ENCODE measurements at places on chromosomes 3 and 15. TPM values are rescaled to one million over a fixed set of nuclear protein-coding genes. Genes with fewer than 3 reads are reported as not detected.

DNA sequence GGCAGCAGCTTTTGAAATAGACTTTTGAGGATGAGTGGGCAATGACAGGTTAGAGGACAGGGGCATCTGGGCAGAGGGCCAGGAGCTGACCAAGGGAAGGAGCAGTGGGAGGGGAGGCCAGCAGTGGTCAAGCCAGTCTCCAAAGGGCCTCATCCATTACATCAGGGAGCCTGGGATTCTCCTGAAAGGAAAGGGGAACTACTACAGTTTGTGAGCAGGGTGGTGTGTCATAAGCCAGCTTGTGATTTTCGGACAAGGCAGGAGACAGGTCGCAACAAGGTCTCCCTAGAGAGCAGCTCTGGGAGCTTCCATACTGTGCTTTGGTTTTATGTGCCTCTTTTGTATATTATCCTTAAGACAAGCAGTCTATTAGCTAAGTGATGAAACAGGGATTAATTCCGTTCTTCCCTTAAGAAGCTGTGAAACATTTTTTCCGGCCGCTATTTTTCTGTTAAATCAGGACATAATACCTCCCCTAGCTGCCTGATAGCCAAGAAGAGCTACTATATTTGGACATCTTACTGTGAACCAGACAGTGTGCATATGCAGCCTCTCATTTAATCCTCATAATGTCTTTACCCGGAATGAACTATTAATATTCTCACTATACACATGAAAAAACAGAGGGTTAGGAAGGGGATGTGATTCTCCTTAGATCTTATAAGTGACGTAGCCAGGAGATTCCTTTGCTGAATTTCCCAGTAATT, 46.4 kb downstream of the C2CD4B start:
- DNase-seq, result no peak
- H3K4me1 ChIP-seq, result no peaks in the 10 kb centered on the region
- no peak overlapping the region for H3K4me3 ChIP-seq
- no peak overlapping the region for H3K27ac ChIP-seq

DNA sequence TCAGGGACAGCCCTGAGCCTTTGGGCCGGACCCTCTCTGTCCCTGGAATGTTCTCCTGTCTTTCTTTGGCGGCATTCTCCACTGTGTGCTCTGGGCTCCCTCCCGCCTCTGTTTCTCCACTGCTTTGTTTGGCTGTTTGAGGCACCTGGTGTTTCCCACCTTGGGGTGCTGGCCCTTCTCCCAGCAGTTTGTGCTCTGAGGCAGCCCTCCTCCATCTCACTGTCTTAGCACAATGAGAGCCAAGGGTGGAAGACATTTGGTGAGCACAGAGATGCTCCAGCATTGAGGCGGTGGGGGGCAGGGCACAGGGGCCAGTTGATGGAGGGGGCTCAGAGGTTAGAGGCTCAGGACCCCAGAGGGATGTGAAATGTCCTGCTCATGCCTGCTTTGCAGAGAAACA, 54.3 kb downstream of the RASGRF1 start:
- no peaks in the 10 kb centered on the region for H3K4me1 ChIP-seq
- DNase-seq, result no peak
- no peak overlapping the region for H3K27ac ChIP-seq
- no peaks in the 10 kb centered on the region for H3K36me3 ChIP-seq
- H3K4me3 ChIP-seq, result no peak overlapping the region

DNA sequence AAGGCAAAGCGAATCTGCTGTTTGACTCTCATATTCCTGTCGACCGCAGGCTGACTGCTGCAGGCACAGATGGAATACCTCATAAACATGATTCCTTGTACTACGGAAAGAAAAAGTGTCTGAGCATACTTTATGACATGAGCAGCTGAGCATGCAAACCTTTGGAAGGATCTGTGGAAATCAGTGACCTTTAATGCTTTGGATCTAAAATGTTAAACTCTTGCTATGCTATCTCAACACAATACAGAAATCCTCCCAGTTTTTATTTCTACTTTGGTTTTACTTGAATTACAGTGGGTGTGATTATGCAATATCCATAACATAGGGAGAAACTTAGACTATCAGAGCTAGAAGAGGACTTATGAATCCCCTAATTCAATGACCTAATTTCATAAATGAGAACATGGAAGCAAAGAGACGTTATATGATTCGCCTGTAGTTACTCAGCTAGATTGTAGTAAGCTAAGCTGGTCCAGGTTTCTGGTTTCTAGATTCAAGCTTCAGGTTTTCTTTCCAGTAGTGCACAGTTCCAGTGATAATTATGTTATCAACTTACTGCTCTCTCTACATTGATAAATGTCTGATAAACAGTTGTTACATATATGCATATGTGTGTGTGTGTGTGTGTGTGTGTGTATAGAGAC, 127.6 kb upstream of the GBE1 start:
- H3K4me3 ChIP-seq, result no peak overlapping the region
- no peaks in the 10 kb centered on the region for H3K36me3 ChIP-seq
- no peak overlapping the region for H3K27ac ChIP-seq
- H3K4me1 ChIP-seq, result no peaks in the 10 kb centered on the region
- no peaks in the 10 kb centered on the region for H3K27me3 ChIP-seq

- DNase-seq, result no peak
- H3K4me3 ChIP-seq, result no peak overlapping the region
- H3K27me3 ChIP-seq, result peaks cover 3% of the 10 kb centered on the region
- no peaks in the 10 kb centered on the region for H3K36me3 ChIP-seq
- H3K4me1 ChIP-seq, result no peaks in the 10 kb centered on the region
Observed at GRCh38 chr3:107817076-107817475, 273.8 kb downstream of the CD47 start.

- no peak overlapping the region for H3K27ac ChIP-seq
- DNase-seq, result no peak
- H3K4me3 ChIP-seq, result no peak overlapping the region
- no peaks in the 10 kb centered on the region for H3K36me3 ChIP-seq
Observed at GRCh38 chr3:123764647-123765046, 119.5 kb downstream of the MYLK start.

DNA sequence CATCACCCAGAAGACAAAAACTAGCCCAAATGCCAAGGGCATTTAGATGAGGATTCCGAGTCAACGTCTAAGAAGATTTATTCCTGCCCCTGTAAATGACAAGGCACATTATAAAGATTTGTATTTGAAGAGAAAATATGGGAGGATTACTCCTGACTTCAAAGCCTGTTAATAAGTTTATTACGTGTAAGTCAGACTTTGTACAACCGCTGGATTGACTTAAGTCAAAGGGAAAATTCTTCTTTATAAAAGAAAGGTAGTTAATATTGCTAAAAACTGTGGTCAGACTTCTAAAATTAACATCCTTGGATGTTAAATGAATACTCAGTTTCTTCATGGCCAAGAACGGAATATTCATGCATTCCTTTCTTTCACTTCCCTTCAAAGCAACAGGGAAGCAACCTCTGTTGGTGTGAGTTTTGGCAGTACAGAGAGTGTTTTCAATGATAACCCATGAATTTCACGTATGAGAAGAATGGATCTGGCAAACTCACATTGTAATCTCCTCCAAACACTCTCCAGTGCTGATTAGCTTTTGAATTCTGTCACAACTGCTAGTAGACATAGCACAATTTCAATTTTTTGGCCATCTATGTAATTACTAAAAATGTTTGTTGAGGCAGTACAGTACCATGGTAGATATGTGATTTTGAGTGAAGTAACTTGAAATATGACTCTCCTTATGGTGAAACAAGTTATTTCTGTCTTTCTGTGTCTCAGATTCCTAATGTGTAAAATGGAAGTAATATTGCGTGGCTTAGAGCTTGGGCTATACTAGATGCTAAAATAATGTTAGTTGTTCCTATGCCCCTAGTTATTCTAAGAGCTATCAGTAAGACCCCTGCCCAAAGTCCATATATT, 62.0 kb downstream of the PLD1 start:
- H3K4me3 ChIP-seq, result no peak overlapping the region
- H3K27ac ChIP-seq, result no peak overlapping the region
- DNase-seq, result no peak
- peaks cover 2% of the 10 kb centered on the region for H3K27me3 ChIP-seq
- no peaks in the 10 kb centered on the region for H3K36me3 ChIP-seq
- H3K4me1 ChIP-seq, result peaks cover 6% of the 10 kb centered on the region

GRCh38 chr15:69557020-69557706, 104.5 kb downstream of the RPLP1 start:
- H3K27ac ChIP-seq, result no peak overlapping the region
- H3K4me1 ChIP-seq, result peaks cover 9% of the 10 kb centered on the region
- H3K27me3 ChIP-seq, result no peaks in the 10 kb centered on the region
- no peak for DNase-seq
- H3K4me3 ChIP-seq, result no peak overlapping the region
- no peaks in the 10 kb centered on the region for H3K36me3 ChIP-seq

CCRL2 gene
- 3.0 TPM for total RNA-seq

GRCh38 chr15:33059184-33059583, 135.3 kb downstream of the FMN1 start:
- H3K4me3 ChIP-seq, result no peak overlapping the region
- no peaks in the 10 kb centered on the region for H3K36me3 ChIP-seq
- DNase-seq, result no peak
- H3K27ac ChIP-seq, result no peak overlapping the region

ALAS1 gene
- 17.0 TPM for total RNA-seq

GRCh38 chr3:123071146-123071545, 4.3 kb downstream of the PDIA5 start:
- no peak for DNase-seq
- H3K4me3 ChIP-seq, result no peak overlapping the region
- H3K27me3 ChIP-seq, result no peaks in the 10 kb centered on the region
- H3K27ac ChIP-seq, result no peak overlapping the region
- H3K4me1 ChIP-seq, result peaks cover 11% of the 10 kb centered on the region

NANOGP8 gene
- total RNA-seq, result not detected

DNA sequence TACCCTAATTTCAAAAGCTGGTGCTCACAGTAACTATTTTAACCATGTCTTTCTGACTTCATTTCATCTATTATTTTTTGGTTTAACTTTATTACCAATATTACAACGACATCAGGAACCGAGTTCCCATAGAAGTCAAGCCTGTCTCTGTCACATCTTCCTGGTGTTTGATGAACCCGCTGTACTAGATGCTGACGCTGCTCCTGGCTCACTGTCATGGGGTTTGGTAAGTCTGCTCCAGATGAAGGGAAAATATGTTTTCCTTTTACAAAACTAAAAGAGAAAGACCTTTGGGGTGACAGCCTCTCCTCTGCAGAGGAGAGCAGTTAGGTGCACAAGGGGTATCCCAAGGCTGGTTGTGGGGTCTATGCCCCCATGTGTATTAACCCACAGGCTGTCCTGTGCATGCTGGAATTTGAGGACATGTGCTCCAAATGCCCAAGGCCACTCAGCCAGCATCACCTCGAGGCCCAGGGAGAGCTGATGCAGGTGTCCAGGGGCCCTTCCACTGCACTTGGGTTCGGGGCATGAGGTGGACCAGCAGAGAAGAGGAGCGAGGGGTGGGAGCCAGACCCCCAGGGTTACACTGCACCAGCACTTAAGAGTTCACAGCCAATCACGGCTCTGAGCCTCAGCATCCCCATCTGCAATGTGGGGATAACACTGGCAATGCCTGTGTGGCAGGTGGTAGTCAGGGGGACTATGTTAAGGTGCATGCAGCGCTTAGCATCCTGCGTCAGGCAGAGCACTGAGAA, 62.2 kb downstream of the ATP10A start:
- no peak for DNase-seq
- H3K27ac ChIP-seq, result no peak overlapping the region
- no peaks in the 10 kb centered on the region for H3K27me3 ChIP-seq
- H3K4me3 ChIP-seq, result no peak overlapping the region
- H3K36me3 ChIP-seq, result no peaks in the 10 kb centered on the region

GRCh38 chr15:77959432-77959879, 118.1 kb downstream of the TBC1D2B start:
- no peak overlapping the region for H3K27ac ChIP-seq
- no peaks in the 10 kb centered on the region for H3K36me3 ChIP-seq
- H3K27me3 ChIP-seq, result no peaks in the 10 kb centered on the region
- peak; percentile 80 for DNase-seq
- H3K4me3 ChIP-seq, result no peak overlapping the region
- H3K4me1 ChIP-seq, result peaks cover 6% of the 10 kb centered on the region

DNA sequence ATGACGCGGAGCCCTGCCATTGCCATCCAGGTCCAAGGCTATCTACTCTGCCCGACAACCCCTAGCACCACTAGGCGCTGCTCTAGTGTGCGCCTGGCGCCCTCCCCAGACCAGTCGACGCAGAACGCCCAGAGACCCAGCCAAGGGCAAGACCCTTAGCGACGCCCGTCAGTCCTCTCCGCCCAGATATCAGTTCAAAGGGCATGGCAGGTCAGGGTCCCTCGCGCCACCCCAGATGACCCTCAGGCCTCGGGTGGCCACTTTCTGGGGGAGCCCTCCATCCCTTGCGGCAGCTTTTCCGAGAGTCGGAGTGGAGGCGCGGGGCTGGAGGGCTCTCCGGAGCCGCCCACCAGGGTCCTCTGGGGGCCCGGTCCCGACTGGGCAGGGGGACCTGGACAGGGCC, 371 bp upstream of the CLSTN2 start:
- H3K27ac ChIP-seq, result no peak overlapping the region
- no peak overlapping the region for H3K4me3 ChIP-seq
- H3K4me1 ChIP-seq, result peaks cover 7% of the 10 kb centered on the region
- H3K36me3 ChIP-seq, result no peaks in the 10 kb centered on the region
- H3K27me3 ChIP-seq, result peaks cover 19% of the 10 kb centered on the region
- DNase-seq, result no peak

DNA sequence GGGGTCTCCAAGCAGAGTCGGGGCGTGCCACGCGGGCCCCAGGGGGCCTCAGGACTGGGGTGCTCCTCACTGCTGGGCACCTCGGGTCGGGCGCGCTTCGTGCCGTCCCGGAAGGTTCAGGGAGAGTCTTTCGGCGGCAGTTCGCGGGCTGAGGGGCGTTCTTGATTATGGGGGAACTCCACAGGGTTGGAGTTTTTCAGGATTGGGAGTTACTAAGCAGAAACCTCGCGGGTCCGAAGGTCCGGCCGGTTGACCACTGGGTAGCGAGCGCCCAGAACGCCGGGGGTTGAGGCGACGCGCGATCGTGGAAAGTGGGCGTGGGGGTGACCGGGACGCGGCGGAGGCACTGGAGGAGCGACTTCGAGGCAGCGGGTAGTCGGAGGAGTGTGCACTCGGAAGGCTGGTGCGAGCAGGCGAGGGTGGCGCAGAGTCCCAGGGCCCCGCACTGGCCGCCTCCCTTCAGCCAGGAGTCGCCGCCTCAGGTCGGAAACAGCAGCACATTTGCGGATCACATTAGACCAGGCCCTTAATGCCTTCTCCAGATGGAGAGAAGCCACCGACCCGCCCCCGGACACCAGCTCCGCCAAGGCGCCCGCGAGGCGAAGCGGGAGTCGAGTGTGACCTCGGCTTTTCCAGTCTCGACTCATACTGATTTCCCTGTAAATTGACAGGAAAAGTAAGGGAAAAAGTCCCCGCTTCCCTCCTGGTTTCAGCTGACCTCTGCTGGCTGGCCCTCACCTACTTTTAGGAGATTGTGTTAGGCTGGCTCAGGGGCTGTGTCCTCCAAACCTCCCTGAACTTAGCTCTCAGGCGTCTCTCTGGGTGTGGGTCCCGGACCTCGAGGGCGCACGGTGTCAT, 685 bp downstream of the ADAMTSL3 start:
- no peaks in the 10 kb centered on the region for H3K36me3 ChIP-seq
- H3K4me3 ChIP-seq, result no peak overlapping the region
- DNase-seq, result no peak
- H3K27me3 ChIP-seq, result peaks cover 5% of the 10 kb centered on the region
- no peak overlapping the region for H3K27ac ChIP-seq
